Activated T-cell treated with anti-CD3 and anti-CD28 coated beads for 4 hours (primary cell): ENCODE measurements at places on chromosomes 2 and 18.
A peak's percentile ranks its signal among the peaks of the same experiment; 100 is the strongest.

GRCh38 chr2:99365661-99366060 is 28.5 kb downstream of the EIF5B start:
- DNase-seq, result peak; percentile 7

GRCh38 chr2:7119132-7119835 is 202.1 kb downstream of the RNF144A start:
- DNase-seq, result no peak

DNA sequence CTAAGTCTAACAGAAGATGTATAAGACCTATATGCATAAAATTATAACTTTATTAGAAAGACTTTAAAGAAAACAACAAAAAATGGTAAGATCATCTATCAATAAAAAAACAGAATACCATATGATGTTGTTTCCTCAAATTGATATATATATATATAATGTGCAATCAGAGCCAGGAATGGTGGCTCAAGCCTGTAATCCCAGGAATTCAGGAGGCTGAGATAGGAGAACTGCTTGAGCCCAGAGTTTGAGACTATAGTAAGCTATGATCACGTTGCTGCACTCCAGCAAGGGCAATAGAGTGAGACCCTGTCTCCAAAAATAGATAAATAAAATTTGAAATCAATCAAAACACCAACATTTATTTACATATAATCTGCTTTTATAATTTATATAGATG is 19.5 kb downstream of the CYTIP start:
- no peak for DNase-seq

- DNase-seq, result no peak
Observed at GRCh38 chr2:223997938-223998337, 40.7 kb downstream of the MRPL44 start.

DNA sequence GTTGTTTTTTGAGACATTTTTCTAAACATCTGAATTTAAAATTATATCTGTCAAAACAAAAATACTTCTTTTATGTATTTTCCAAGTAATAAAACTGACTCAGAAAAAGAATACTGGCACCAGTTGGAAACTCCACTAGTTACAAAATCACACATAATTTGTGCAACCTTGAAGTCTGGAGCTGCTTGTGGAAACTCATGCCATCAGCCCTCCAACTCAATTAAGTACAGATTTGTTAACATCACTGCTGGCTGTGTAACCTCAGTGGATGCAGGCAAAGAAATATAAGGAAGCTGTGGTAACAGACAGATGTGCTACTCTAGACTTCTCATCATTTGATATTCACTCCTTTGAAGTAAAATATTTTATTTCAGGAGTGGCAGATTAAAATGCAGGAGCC is 30.0 kb upstream of the RAPH1 start:
- no peak for DNase-seq

GRCh38 chr18:55420665-55421307 is 167.2 kb downstream of the TCF4 start:
- no peak for DNase-seq

DNA sequence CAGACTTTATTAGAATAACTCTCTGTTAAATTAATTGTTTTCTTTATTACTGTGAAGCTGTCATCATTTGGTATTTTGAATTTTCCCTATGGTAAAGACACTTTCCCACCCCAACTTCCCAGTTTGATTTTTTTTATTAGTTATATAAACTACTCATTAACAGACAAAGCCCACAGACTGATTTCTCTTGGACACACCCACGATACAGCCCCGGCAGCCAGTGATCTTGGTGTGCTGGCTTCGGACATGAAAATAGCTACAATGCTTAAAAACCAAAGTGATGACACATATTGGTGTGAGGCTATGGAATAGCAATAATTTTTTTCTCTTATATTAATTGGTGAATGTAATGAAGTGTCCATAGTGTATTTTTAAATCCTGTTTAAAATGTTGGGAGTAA is 225.4 kb upstream of the SIX3 start:
- no peak for DNase-seq

- DNase-seq, result no peak
Observed at GRCh38 chr2:148596018-148596417, 48.5 kb upstream of the EPC2 start.

DNA sequence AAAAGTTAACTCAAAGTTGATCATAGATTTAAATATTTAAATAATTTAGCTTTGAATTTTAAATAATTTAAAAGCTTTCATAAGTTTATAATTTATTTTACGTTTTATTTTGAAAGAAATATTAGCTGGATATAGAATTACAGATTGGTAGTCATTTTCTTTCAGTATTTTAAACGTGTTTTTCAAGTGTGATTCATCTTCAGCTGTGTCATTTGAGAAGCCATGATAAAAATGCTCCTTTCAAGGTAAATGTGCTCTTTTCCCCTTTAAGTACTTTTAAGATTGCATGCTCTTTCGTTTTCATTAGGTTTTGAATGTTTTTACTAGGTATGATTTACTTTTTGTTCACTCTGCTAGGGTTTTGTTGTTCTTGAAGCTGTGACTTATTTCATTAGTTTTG is 116.8 kb upstream of the FIGN start:
- DNase-seq, result no peak
